ENCODE measurements at places on chromosomes 16 and 17.

DNA sequence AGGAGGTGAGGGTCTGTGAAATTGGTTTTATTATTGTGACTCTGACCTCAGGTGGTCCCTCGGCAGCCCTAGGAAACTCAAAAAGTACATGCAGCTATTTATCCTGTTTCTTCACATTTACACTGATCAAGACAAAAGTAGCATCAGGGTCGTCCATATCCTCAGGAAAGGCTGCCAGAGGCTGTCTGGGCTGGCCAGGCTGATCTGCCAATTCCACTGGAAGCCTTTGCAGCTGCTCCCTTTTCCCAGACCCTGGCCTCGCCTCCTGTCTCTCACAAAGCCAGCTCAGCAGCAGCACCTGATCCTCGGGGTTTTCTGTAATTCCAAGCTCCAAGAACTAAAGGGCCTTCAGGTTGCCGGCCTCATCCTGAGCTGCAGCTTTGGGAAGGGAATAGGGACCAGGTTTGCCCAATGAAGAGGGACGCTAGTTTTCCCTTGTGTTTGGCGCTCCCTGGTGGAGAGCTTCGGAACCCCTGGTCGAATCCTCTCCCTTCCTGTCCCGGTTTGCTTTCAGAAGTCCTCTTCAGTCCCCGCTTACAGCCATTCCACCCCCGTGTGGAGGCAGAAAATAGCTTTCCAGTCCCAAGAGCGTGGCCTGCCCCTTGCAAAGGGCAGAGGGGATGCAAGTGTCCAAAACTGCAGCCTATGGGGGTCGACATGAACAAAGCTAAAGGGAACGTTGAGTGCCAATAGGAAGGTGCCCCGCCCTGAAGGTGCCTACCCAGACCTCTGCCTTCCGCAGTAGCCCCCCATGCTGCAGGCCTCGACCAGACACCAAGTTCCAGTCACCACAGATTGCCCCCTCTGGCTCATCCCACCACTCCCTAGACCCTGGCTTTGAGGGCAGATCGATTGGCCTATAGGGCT lies 13.4 kb downstream of the MFSD6L start:
- no peak for DNase-seq

DNA sequence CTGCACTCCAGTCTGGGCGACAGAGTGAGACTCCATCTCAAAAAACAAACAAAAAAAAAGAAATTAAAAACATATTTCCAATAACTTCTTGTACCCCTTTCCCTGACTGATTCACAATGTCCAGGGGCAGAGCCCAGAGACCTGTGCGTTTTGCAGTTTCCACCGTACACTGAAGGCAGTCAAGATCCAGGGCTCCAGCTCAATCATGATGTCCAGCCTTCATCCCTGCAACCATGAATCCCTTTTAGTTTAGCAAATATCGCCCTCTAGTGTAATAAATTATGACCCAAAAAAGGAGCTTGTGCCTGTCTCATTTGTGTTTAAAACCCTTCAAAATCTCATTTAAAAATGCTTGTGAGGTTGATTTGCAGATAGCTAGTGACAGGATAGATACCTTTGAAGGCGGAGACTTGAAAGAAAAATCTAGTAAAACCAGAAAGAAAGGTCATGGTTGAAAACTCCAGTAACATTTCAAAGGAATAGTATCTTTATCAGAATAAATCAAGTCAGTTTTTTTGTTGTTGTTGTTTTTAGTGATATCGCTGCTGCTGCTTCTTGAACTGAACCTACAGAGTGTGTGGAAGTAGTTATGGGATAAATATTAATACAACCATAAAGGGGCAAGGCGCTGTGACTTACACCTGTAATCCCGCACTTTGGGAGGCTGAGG lies 3.7 kb upstream of the ERN1 start:
- DNase-seq, result peak; percentile 50

DNA sequence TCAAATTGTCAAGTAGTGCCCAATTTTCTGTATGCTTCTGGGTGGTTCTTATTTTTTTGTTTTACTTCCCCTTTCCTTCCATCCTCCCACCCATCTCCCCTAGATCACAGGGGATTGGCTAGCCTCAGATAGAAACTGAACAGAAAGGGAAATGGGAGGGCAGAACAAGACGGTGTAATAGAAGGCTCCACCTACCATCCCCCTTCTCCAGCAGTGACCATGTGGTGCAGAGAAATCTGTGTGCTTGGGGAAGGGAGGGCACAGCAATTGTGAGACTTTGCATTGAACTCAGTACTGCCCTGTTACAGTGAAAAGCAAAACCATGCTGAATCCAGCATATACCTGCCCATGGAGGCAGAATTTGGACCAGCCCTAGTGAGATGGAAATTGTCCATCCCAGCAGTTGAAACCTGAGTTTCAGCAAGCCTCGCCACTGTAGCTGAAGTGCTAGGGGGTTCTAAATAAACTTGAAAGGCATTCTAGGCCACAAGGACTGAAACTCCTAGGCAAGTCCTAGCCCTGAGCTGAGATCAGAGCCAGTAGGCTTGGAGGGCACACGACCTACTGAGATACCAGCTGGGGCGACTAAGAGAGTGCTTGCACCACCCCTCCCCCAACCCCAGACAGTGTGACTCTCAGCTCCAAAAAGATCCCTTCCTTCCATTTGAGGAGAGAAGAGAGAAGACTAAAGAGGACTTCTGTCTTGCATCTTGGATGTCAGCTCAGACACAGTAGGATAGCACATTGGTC lies 5.2 kb downstream of the SLFN11 start:
- no peak for DNase-seq

DNA sequence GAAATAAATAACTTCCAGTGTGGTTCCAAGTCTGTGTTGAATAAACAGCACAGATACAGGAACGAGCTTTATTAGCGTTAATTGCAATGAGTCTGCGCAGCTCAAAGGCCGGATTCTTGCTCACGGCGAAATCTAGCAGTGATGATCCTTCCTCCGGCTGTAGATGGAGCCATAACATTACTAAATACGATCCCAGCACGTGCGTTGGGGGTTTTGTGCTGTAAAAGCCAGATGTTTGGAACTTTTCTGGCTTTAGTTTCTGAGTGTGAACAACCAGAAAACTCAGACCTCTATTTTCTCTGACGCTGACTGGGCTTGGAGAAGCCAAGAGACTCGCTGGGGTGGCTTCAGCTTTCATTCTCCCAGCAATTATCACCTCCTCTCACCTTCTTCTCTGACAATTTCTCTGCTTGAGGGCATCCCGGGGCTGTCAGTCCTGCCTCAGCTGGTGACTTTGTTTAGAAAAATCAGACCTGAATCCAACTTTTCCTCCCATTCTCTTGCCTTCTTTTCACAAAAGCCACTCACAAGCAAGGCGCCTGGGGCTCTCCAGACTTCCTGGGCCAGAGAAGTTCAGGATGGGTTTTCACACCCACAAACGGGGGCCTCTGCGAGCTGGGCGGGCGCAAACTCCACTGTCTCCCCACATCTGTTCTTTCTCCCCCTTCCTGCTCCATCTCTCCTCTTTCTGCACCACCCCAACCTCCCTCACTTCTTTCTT lies 47.1 kb upstream of the AKTIP start:
- peak; percentile 26 for DNase-seq

GRCh38 chr17:35529866-35530265 lies 7.6 kb downstream of the SLFN12L start:
- no peak for DNase-seq

DNA sequence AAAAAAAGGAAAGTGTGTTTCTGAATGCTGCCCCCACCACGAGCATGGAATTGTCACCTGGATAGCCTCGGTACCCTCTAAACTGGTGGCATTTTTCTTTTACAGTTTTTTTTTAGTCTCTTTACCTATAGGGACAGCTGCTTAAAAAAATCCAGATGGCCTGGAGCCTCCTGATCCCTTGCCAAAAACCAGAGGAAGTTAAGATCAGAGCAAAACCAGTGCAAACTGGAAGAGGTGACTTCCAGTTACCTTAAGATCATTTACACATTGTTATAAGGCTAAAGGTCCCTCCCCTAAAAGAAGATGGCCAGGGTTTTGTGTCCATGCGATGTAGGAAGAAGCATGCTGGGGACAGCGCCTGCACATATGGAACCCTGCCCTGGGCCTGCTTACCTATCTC lies 3.5 kb downstream of the MEFV start:
- DNase-seq, result no peak

DNA sequence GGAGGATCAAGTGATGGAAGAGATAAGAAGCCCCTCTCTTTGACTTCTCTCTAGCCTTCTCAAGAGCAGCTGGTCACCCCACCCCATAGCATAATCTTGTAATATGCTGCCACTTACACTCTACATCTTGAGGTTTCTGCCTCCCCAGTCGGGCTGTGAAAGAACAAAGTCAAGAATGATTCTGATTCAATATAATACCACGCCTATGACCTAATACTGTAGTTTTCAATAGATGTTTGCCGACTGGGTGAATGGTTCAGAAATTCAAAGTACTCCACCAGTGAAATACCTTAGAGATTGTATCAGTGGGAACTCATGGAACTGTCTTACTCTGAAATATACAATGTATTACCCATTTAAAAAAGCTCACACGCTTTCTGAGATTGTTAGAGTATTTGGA lies 93.0 kb upstream of the ZFHX3 start:
- DNase-seq, result no peak

DNA sequence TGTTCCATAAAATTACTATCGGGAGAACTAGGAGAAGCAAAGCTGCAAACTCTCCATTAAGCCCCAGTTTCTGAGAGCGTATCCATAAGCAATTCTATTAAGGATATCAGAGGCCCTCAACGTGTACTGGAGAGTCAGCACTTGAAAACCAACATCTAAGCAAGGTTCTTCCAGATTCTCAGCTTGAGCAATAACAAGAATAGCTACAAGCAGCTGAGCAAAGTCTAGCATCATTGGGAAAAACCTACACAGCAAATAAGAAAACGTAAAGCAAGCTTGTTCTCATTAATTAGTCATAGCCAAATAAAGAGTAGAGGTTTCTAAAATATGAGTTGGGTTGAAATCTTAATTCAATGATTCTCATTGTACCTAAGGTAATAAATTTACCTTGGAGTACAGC lies 26.9 kb upstream of the COX10 start:
- no peak for DNase-seq

DNA sequence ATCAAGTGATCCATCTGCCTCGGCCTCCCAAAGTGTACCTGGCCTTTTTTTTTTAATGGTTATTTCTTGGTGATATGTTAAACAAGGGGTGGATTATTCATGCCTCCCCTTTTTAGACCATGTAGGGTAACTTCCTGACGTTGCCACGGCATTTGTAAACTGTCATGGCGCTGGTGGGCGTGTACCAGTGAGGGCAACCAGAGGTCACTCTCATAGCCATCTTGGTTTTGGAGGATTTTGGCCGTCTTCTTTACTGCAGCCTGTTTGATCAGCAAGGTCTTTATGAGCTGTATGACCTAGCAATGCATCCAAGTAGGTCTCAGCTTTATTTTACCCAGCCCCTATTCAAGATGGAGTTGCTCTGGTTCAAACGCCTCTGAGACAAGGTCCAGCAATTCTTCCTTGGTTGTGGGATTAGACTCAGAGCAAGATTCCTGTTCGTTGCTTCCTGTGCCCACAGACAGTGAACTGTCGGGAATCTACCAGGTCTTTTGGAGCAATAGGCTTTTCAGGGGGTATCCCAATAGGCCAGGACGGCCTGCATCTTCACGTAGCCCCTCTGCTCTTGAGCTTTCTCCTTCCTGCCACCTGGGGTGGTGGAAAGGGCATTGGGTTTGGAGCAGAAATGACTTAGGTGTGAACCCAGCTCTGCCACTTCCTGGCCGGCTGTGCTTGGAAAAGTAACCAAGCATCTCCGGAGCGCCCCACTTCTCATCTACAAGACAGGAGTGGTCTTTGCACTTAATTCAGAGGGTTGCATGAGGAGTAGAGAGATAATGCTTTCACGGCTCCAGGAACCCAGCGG lies 52.9 kb upstream of the SEC14L1 start:
- DNase-seq, result no peak

- no peak for DNase-seq
Observed at GRCh38 chr16:77788181-77789084, at the start of gene VAT1L. VAT1L (plus strand) TSS chr16:77788564; CDS start chr16:77788683, 119 bp downstream.

DNA sequence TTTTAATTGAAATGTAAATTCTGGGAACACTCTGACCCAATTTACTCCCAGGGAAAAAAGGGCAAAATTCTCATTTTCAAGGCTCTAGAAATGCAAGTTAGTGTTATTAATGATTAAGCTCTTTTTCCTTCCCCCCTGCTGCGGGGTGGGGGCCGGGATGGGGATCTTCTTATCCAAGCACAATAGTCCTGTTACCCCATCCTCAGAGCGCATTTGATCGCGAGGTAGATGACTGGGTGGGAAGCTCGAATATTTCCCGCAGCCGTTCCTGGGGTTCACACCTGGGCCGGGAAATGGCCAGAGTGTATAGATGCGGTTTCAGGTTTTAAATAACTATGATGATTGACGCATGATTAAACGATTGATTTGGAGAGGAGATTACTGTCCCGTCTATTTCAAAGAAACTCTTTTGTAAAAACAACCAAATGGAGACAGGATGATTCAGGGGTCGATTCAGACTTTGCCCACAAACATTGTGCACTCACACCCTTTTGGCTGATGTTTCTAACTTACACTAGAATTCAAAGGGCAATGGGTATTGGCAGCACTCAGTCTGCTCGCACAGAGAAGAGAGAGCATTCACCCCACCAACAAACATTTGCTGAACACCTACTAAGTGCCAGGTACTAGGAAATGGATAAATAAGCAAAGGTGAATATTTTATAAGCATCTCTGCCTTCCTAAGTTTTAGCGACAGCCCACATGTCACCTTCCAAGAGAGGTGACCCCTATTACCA lies 55.0 kb downstream of the SALL1 start:
- DNase-seq, result no peak

- no peak for DNase-seq
Observed at GRCh38 chr16:57049678-57050077, 42.7 kb upstream of the CPNE2 start.

- no peak for DNase-seq
Observed at GRCh38 chr16:55494994-55495421, 13.9 kb upstream of the LPCAT2 start.

DNA sequence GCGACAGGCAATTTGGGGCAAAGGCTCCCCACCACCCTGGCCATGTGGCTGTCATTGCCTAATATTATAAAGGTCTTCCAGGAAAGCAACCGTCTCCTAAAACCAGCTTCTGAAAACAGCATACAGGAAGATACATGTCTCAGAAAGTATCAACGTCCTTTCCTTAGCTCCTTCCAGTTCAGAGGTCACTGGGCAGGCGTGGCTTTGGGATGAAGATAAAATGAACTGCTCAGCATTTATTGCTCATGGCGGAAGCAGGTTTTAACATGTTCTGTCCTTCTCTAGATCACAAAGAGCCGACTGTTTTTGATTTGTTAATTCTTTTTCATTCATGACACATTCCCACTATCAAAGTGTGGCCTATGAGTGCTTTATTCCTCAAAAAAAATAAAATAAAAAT lies 8.0 kb downstream of the CFAP20 start:
- DNase-seq, result no peak
